ENCODE measurements at places on chromosomes 12 and 14.

GRCh38 chr12:14167005-14167628, 185.7 kb upstream of the GRIN2B start:
- peak; percentile 17 for DNase-seq

DNA sequence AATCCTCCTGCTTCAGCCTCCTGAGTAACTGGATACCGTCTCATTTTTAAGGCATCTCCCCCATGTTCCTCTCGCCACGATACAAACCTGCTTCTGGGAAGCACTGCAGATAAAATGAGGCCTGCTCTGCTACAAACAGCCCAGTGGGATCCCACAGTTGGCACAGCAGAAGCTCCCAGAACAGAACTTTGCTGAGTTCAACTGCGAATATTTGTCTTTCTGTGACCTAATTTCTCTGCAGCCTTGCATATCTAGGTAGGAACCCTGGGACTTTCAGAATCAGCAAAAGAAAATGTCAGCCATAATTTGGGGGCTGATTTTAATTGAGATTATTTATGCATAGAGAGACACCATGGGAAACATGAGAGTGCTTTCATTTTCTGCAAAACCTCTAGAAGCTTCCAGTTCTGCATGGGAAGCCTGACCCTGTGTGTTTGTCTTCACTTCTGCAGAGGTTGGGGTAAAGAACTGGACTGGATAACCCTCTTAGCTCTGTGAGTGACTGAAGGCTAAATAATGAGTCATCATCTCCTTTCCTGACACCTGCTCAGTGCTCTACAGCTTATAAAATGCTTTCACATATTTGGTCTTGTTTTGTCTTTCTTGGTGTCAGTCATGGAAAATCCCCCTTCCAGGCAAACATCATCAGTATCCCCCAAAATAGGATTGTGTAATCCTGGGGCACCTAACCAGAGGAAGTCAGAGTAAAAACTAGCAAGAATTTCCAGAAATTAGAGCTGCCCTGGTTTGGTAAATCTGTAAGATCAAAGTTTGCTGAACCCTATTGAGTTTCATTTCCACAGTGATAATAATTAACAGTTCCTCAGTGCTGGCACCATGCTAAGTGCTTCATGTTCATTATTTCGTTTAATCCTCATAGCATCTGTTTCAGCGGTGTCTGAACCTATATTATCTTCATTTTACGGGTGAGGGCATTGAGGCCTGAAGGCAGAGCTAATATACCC, 185.8 kb downstream of the SLC15A4 start:
- DNase-seq: no peak

DNA sequence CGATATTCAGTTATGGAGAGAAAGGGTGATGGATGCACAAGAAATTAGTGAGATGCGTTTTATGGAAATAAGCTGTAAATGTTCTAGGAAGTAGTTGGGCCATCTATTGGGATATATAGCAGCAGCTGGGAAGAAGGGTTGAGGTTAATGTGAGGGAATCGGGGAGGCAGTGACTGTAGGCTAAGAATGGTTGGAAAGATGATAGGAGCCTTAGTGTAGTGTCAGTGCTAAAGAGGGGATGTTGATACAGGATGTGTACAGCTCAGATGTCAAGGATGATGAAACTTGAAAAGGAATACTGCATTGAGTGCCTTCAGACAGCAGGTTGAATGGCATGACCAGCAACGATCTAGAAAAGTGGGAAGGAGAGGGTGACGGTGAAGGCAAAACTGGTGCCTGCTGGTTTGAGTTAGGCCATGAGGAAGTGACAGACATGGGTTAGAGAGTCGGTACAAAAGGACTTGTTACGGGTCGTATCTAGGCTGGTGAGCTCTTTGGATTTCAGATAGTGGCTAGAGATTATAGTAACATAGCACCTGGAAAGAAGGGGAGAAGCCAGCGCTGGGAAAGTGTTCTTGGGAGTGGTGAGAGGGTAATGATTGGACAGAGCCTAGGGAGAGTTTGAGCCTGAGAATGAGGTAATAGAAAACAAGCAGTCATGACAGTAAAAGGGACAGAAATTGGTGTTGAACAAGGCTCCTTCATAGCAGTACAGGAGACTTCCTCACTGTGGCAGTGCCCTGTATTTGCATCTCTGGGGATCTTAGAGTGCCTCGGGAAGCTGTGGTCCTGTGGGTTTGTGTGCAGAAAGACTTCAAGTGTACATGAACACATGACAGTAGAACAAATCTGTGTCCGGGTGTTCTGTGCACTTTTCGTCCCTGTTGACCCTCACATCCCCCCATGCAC, 9.6 kb downstream of the MARS1 start:
- no peak for DNase-seq

- no peak for DNase-seq
Measured at GRCh38 chr14:83757916-83758315, 1772.0 kb upstream of the FLRT2 start.

- no peak for DNase-seq
Measured at GRCh38 chr14:57897144-57897748, 31.4 kb upstream of the SLC35F4 start.

DNA sequence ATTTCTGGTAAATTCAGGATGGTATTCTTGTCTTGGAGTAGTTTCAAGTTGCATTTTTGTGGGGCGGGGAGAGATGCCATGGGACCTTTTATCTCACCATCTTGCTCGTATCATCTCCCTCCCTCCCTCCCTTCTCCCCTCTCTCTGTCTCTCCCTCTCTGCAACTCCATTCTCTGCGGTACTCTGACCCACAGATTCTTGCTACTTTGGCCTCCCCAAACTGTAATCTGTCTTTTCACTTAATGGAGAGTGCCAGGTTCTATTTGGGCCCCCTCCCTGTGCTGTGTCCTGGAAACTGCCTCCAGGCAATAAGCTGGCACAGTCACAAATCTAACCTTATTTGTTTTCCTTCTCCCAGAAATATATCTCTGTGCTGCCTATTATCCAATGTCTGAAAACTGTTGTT, 175.2 kb downstream of the PAWR start:
- no peak for DNase-seq

GRCh38 chr12:66120477-66120876, 10.1 kb downstream of the LLPH start:
- DNase-seq: no peak

GRCh38 chr12:104846056-104846767, 111.9 kb downstream of the SLC41A2 start:
- DNase-seq: no peak

DNA sequence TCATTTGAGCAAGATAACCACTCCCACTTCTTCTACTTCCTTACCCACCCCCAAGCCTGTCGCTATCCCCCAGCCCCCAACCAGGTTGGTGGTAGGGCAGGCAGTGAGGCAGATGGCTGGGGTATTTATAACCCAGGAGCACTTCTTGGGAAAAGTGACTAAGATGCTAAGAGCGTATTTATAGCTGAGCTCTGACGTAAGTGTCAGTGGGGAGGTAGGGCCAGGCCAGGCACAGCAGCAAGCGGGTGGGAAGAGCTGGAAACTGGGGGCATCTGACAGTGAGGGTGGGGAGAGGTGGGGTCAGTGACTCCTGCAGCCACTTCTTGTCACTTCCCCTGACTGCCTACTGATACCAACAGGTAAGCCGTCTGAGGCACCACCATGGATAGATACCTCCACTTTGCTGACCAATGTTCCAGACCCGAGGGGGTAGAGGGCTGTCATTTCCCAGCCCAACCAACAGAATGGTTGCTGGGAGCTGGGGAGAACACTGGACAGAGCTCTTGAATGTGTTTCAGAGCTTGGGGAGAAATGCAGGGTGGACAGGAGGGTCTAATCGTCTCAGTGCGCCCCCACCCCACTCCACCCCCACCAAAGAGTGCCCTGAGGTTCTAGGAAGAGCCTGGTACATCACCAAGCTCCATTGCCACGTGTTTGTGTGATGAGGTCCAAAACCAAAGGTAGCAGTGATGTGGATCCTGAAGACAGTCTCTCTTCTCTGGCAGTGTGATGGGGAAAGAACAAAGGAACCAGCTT, 2.7 kb upstream of the INHBE start:
- DNase-seq: no peak

DNA sequence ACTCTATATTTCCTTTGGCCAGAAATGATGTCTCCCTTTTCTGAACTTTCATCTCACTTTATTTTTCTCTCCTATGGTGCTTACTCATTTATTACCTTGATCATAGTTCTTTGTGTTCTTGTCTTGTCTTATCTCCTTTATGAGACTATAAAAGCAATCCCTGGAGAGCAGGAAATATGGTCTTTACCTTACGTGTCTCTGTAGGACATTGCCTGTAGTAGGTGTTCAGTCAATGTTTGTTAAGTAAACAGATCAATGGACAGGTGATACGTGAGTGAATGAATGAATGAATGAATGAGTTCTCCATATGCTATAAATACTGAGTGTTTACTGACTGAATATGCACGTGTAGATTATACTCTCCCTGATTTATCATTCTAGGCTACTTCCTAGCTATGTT, 193.7 kb upstream of the HMGA2 start:
- DNase-seq: no peak
